Stimulated activated CD4-positive, alpha-beta T cell treated with anti-CD3 and anti-CD28 coated beads, Interleukin-1b, Interleukin-23, amount 100 ng/mL, for 1 hour (primary cell): ENCODE measurements at places on chromosomes 12 and 14.

DNA sequence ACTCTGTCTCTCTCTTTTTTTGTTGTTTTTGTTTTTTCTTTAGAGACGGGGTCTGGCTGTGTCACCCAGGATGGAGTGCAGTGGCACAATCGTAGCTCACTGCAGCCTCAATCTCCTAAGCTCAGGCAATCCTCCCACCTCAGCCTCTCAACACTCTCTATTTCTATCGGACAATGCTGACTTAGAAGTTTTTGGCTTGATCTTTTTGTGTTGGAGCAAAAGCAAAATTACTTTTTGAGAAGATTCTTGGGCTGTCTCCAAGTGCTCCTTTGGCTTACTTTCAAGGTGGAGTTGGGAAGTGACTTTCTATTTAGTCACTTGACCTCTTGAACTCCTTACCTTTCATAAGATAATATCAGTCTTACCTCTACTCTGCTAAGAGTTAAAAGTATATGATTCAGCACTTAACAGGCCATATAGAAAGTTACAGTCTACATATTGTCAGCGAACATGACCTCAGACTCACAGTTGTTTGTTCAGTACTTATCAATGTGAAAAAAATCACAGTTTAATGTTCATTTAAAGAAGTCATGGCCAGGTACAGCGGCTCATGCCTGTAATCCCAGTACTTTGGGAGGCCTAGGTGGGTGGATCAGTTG lies 15.4 kb upstream of the MIA2 start:
- DNase-seq: no peak

GRCh38 chr14:76109087-76109880 lies 42.4 kb upstream of the GPATCH2L start:
- no peak for DNase-seq

DNA sequence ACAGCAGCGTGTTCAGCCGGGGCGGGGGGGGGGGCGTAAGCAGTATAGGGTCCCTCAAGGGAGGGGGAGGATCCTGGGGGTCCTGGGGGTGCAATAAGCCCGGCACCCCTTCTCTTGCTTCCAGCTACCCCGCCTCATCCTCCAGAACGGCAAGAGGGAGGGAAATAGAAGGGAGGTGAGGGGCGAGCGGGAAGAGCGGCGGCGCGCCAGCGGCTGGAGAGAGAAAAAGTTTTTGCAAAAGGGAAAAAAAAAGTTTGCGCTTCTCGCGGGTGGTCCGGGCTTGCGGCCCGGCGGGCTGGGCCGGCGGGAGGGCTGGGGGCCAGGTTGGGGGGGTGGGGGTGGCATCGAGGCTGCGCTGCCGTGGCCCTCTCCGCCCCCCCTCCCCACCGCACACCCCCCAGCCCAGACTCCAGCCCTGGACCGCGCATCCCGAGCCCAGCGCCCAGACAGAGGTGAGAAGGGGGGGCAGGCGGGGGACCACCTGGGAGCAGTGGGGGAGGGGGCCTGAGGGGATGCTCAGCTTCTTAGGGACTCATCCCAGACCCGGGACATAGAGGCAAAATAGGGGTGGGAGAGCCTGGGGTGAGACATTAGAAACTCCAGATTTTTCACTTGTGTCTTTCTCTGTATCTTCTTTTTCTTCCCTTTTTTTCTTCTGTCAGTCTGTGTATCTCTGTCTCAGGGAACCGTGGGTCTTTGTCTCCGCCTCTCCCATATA lies at the start of gene GLI1:
Gene GLI1, plus strand, starts transcription at position 36 of the 718 bp plus-strand sequence. CDS start 3,907 bp downstream, outside the sequence.
- no peak for DNase-seq

GRCh38 chr14:23443411-23443812 lies 8.0 kb upstream of the MYH7 start:
- DNase-seq: no peak

DNA sequence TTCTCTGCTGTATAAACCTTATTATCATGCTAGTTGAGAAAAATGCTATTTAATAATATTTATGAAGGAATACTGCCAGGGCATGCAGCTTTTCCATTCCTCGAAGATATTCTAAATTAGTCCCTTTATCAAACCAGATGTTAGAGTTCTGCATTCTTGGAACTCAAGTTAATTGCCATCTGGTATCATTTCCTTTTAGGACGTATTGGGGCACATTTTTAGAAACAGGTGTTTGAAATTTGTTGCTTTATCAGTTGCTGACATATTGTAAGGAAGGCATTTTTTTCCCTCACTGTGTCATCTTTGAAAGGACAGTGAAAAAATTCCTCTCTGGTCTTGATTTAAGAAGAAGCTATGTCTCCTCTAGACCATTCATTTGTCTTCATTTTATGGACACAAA lies 471.2 kb upstream of the PRICKLE1 start:
- DNase-seq: no peak

GRCh38 chr12:92506891-92507290 lies 195.9 kb upstream of the PLEKHG7 start:
- DNase-seq: no peak

- no peak for DNase-seq
Observed at GRCh38 chr12:124440841-124441381, 126.5 kb downstream of the NCOR2 start.

DNA sequence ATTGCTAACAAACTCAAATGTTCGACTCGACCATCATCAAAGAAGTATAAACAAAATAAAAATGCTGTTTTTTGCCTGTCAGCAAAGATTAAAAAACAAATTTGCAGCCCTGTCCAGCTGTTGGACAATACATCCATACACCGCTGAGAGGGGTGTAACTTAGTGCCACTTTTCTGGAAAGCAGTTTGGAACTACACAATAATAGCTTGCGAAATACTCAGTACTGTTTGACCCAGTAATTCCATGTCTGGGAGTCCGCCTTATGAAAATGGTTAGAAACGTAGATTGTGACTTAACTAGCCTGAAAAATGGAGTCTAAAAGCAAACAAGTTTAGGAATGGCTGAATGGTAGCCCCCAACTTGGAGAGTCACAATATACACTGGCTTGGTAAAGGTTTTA lies 6.4 kb downstream of the USP30 start:
- DNase-seq: no peak

- no peak for DNase-seq
Observed at GRCh38 chr12:55938826-55939501, 8.0 kb downstream of the DGKA start.

DNA sequence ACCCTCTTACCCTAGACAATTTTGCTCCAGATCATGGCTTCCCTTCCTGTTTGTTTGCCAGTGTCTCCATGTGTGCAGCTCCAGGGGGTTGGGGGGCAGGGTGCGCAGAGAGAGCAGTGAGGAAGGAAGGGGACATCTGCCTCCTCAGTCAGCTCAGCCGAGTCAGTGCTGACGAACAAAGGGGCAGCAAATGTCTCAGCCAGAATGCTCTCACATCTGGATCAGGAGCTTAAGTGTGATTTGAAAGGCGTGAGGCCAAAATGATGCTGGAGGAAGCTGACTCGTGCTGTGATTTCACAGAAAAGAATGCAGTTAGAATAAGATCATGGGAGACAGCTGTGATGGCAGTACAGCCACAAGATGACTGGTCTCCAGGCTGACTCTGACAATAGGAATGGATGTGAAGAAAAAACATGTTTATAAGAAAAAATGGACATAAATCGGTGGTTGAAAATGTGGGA lies 27.1 kb upstream of the CDK17 start:
- no peak for DNase-seq

GRCh38 chr12:125470838-125471783 lies 405.9 kb downstream of the AACS start:
- no peak for DNase-seq

DNA sequence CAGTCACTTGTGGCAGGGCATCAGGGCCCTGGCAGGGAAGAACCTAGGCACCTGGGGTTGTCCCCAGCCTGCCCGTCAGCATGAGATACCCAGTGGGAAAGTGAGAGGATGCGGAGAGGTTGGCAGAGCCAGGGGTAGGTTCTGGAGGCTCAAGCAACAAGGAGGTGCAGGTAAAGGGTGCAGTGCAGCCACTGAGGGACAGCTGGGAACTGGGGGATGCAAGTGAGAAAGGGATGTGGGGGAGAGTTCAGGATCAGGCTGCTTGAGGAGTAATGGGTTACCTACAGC lies 18.7 kb downstream of the VASH1 start:
- no peak for DNase-seq

DNA sequence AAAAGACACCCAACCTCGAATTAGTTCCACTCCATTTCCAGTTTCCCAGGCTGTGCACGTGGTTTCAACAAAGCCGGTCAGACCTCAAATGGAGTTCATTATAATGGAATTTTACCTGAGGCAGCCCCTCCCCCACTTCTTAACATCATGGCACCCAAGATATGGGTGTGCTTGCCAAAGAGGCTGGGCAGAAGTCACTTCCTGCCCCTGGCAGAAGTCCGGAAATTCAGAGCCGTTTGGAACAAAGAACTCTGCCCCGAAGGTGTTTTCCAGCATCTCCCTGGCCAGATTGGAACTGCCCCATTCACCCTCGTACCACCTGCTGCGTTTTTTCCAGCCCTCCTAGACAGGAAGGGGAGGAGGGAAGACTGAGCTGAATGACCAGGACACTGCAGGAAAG lies 8.2 kb downstream of the VDR start:
- no peak for DNase-seq

GRCh38 chr12:6074979-6075585 lies 49.4 kb downstream of the VWF start:
- peak; percentile 6 for DNase-seq

DNA sequence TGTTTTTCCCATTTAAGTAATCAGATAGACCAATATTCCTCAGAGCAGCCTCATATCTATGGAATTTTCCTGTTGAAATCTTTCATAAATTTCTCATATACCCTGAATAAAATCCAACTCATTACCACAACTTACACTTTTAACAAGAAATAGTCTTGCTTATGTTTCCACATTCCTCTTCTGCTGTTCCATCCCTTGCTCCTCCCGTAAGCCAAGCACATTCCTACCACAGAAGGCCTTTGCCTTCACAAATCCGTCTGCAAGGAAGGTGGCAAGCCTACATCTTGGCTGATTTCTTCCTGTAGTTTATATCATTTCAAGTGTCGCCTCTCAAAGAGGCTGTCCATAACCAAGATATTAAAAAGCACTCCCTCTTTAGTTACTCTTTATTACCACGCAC lies 127.7 kb downstream of the C12orf50 start:
- no peak for DNase-seq

GRCh38 chr12:79689061-79689476 lies 1.7 kb downstream of the PAWR start:
- DNase-seq: no peak

DNA sequence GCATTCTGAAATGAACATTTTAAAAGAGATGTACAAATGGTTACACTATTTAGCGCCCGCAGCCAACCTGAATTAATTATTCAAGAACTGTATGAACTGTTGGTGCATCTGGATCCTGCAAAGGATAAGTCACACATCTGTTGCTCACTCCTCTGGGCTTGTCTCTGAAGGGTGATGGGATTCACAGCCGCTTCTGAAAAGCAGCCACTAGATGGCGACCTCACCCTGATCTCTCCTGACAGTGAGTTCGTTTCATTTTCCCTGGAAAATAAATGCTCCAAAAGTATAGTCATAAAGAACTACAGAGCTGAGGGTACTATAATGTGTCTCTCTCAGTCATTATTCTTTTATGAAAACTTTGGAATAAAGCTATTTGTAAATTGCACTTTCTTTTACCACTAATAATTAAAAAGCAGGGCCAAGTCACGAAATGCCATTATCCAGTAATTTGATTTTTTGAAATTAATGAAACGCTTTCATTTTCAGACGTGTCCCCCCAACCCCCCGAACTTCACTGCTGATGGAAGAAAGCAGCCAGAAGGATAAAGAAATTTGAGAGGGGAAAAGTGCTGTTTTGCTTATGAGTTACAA lies 789.6 kb downstream of the NRXN3 start:
- DNase-seq: peak; percentile 11

DNA sequence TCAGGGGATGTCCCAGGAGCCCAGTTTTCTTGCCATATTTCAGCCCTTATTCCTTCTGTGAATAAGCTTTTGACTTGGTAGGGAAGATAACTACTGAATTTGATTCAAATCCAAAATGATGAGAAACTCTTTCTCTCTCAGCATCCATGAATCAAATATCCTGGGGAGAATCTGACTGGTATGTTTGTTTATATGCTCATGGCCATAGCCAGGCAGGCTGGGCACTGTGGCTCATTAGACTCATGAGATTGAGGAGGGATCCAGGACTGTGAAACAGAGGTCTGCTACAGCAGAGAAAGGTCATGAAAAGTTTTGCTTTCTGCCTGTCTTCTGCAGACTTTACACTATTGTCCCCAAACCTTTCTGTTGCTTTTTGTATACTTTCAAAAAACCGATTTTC lies 346.4 kb upstream of the ATP2B1 start:
- no peak for DNase-seq

GRCh38 chr12:79393842-79394241 lies 296.9 kb downstream of the PAWR start:
- DNase-seq: no peak

DNA sequence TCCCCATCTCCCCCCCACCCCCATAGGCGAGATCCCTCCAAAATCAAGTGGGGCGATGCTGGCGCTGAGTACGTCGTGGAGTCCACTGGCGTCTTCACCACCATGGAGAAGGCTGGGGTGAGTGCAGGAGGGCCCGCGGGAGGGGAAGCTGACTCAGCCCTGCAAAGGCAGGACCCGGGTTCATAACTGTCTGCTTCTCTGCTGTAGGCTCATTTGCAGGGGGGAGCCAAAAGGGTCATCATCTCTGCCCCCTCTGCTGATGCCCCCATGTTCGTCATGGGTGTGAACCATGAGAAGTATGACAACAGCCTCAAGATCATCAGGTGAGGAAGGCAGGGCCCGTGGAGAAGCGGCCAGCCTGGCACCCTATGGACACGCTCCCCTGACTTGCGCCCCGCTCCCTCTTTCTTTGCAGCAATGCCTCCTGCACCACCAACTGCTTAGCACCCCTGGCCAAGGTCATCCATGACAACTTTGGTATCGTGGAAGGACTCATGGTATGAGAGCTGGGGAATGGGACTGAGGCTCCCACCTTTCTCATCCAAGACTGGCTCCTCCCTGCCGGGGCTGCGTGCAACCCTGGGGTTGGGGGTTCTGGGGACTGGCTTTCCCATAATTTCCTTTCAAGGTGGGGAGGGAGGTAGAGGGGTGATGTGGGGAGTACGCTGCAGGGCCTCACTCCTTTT lies 2.7 kb downstream of the GAPDH start:
- DNase-seq: no peak

DNA sequence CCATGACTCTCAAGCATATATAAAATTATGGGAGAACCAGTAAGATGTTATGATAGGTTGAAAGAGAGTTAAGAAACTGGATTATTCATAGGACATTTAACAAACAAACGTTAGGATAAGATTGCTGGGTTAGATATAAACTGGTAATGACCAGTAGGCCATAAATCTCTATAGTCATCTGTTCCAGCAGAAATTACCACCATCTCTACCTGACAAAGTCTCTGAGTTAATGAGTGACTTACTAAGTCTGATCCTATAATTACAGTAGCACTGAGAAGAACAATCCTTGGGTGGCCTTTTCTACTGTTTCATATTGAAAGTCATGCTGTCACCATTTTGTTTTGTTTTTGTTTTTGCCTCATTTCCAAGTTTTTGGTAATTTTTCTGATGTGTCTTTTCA lies 136.9 kb upstream of the CNOT2 start:
- no peak for DNase-seq

DNA sequence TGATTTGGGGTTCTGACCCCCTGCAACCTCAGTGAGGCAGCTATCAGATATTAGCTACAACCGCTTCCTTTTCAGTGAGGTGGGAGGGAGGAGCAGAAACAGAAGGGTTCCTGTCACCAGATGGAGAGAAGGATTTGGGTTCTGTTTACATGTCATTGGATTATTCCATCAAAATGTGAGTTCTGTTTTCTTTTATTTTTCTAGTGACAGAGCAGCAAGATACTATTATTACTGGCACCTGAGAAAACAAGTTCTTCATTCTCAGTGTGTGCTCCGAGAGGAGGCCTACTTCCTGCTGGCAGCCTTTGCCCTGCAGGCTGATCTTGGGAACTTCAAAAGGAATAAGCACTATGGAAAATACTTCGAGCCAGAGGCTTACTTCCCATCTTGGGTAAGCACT lies 52.8 kb downstream of the FRMD6 start:
- no peak for DNase-seq
